ENCODE measurements at places on chromosomes 7 and 10.

GRCh38 chr7:138943061-138943460 is 38.1 kb downstream of the KIAA1549 start:
- no peak for DNase-seq

- no peak for DNase-seq
These were observed 406.3 kb downstream of the GALNT17 start for GRCh38 chr7:71538210-71538609.

- DNase-seq: no peak
These were observed 52.0 kb upstream of the FIGNL1 start for GRCh38 chr7:50502001-50502684.

DNA sequence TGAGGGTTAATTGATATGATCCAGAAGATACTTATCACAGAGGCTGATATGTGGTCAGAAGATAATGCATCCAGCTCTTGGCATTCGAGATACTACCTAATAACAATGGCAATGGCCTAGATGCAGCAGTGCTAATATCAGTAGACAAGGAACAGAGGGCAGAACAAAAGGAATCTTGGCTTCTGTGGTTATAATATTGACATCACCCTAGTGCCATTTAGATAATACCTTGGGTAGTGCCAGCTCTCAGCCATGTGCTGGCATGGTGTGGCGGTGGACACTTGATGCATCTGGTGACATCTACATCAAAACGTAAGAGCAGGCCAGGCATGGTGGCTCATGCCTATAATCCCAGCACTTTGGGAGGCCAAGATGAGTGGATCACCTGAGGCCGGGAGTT is 101.8 kb downstream of the CALN1 start:
- DNase-seq: no peak

GRCh38 chr7:35787925-35788324 is 12.9 kb upstream of the SEPTIN7 start:
- DNase-seq: no peak

DNA sequence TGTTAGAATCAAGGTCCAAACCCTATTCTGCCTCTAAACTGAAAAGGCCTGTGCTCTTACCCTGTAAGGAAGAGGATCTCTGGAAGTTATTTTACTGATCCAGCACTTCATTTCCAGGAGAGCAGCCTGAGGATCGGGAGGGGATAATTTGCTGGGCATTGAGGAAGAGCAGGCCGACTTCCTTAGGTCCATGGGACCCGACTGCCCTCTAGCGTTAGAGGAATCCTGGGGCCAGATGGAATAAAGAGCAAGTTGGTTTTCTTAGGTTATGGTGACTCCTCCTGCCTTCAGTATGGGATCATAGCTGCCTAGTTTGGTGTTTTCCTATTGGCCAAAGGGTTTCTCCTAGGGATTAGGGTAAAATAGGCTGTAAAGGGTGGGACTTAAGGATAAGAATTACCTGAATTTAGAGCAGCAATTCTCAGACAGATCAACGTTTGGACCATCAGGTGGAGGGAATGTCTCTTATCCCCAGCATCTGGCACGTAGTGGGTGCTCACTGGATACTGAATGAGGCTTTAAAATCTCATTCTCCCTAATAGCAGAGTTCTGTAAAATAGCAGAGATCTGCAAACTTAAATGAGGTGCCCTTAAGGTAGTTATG is 40.0 kb upstream of the SORBS1 start:
- DNase-seq: no peak

All from activated naive CD4-positive, alpha-beta T cell (primary cell).